ENCODE measurements at places on chromosomes 16 and 17. TPM values are rescaled to one million over a fixed set of nuclear protein-coding genes. Genes with fewer than 3 reads are reported as not detected.

Gene KLHL10
- total RNA-seq = not detected

Gene FBXO39
- 1.9 TPM for total RNA-seq

Gene LDHD
- 0.13 TPM for total RNA-seq

Gene TM4SF5
- not detected for total RNA-seq

Gene ABAT
- 2.9 TPM for total RNA-seq

Gene ABCA9
- not detected for total RNA-seq

Gene CBX2
- 16.5 TPM for total RNA-seq

Gene TMIGD1
- total RNA-seq = not detected

Gene KCNH4
- 0.05 TPM for total RNA-seq

Gene CFAP20
- 48.1 TPM for total RNA-seq

Gene TERB1
- not detected for total RNA-seq

Gene PDF
- 15.2 TPM for total RNA-seq

Gene CRHR1
- not detected for total RNA-seq

Gene C1QTNF8
- total RNA-seq = not detected

- DNase-seq = no peak
Measured at GRCh38 chr17:72206376-72206775, 85.6 kb downstream of the SOX9 start.

DNA sequence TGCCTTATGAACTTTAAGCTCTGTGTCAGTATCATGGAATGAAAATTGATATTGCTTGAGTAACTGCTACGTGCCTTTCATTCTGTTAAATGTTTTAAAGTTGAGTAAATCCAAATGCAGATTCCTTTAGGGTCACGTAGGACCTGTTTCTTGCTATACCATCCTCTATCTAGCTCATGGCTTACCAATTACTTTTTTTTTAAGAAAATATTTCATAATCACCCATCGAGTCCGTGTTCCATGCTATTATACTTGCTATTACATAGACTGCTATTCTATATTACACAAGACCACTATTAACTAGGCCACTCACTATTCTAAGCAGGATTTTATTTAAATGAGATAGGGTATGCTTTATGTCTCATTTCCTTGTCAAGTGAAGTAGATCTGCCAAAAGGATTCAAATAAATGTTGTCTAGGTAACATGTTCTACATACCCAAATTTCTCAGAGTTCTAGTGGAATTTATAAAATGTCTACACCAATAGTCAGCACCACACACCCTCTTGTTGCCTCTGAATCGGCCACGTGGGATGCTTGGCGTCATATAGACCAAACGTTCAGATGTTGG is 11.9 kb downstream of the ANKFN1 start:
- DNase-seq = no peak

GRCh38 chr17:12523244-12523643 is 142.4 kb upstream of the MYOCD start:
- DNase-seq = no peak

- DNase-seq = no peak
Measured at GRCh38 chr16:35492225-35492624, 2032.8 kb downstream of the TP53TG3F start.

- DNase-seq = no peak
Measured at GRCh38 chr17:14539801-14540200, 238.9 kb downstream of the HS3ST3B1 start.

DNA sequence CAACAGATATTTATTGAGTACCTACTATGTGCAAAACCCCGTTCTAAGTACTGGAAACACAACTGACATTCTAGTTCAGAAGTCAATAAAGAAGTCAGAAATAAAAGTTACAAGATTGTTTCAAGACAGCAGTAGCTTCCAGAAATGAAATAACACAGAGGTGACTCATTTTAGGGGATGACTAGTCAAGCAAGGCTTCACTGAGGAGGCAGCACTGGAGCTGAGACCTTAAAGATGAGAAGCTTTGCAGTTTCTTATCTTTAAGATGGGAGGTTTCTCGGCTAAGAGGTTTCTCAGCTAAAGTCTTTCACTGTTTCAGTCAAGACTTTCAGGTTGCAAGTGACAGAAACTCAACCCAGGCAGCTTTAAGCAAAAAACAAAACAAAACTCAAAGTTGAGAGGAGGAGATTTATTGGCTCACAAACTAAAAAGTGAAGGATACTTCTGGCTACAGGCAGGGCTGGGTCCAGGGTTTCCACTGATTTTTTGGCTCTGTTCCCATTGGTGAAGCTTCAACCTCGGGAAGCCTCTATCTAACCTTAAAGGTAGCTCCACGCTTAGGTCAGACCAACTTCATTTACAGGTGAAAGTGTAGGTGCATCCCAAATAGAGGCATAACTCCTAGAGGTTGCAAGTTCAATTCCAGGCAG is 7.4 kb upstream of the MMP2 start:
- no peak for DNase-seq

GRCh38 chr16:14020141-14020540 is 51.0 kb upstream of the MRTFB start:
- DNase-seq = no peak

GRCh38 chr16:53457670-53458069 is 23.4 kb downstream of the RBL2 start:
- DNase-seq = peak; percentile 91

DNA sequence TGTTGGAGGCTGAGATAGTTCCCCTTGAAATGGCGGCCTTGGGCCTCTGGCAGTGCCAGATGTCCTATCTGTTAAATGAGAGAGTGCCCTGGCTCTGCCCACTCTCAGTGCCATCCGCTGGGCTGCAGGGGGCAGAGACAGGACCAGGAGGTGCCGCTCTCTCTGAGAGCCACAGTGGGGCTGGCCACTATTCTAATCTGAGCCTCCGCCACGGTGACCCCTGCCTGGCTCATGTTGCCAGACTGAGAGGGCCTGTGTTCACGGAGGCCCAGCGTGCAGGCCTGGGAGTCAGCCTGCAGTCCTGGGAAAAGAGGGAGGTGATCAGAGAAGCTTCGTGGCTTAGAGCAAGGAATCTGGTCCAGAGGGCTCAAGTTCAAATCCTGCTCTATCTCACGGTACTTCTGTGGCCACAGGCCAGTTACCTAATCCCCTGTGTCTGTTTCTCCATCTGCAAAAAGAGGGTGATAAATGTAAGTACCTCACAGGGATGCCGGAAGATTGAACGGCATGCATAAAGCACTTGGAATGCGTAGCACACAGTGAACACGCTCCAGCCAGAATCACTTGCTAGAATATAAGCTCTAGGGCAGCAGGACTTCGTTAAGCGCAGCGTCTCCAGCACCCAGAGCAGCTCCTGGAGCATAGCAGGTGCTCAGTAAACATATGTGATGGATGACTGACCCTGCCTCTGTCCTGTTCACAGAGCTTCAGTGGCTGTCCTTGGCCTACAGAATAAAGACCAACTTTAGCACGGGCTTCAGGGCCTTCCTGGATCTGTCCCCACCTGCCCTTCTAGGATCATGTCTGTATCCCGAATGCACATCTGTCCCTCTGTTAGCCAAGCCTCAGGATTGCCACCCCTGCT is 6.3 kb downstream of the ATP2A3 start:
- no peak for DNase-seq

GRCh38 chr17:13024526-13025257 is 6.9 kb upstream of the ELAC2 start:
- DNase-seq = peak; percentile 69

- no peak for DNase-seq
Measured at GRCh38 chr16:77849646-77850258, 61.4 kb downstream of the VAT1L start.

GRCh38 chr16:55539049-55539448 is 27.4 kb upstream of the CAPNS2 start:
- DNase-seq = no peak

DNA sequence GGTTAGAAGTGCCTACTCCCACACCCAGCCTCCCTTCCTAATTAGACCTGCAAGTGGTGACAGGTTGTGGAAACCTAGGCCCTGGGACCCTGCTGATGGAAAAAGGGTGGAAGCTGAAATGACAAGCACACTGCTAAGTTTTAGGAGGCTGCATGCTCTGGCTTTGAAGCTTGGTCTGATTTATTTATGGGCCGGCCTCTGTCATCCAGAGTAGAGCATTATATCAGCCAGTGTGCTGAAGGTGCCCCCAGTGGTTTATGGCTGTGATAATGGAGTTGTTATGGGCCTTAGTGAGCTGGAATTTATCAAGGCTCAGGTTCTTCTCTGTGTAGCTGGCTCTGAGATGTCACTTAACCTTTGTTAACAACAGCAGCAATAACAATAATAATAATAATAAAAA is 142.6 kb downstream of the UTP18 start:
- no peak for DNase-seq

DNA sequence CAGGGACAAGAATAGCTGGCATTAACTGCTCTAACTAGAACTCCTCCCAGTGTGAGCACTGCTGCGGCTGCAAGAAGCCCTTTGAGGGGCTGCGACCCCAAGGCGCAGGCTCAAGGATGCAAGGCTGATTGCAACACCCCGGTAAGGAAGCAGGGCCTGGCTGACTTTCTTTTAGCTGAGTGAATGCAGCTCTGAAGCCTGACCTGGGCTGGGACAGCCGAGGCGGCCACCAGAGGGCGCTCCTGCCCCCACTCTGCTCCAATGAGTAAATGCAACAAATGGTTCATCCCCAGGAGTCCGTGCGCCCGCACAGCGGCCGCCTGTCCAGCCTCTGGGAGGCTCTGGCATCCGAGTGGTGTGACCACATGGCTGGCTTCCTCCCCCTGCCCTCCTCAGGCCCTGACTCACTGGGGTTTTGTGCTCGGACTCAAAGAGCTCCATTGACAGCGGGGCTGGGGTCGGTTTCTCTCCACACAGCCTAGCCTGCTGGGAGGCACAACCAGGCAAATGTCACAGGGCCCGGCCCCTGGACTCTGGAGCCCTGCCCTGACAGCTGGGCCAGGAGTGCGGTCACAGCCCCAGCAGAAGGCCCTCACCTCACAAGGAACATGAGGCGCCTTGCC is at the start of gene SMIM5:
Gene SMIM5, plus strand, starts transcription at position 572 of the 623 bp plus-strand sequence. CDS start 6,768 bp downstream, outside the sequence.
- peak; percentile 88 for DNase-seq

DNA sequence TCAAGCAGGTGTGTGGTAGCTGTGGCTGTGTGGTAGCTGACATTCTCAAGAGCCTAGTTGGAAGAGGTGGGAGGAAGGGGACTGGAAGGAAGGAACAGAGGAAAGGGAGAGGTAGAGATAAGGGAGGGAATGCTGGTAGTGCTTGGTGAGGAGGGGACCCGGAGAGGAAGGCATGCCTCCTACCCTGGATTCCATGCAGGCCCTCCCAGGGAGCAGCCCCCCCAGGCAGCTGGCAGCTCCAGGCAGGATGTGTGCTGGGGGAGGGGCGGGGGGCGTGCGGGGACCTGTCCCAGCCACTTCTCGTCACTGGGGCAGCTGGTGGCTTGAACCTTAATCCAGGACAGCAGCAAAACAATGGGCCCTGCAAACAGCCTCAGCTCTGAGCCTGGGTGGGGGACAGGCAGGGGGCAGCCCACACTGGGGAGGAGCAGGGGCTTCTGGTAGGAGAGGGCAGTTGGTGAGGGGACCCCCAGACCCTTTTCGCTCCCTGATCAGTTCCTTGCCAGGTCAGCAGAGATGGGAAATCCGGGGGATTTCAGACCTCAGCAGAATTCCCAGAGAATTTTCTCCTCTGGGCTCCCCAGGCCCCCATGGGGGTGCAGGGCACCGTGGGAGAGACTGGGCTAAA is 27.1 kb downstream of the ARHGAP23 start:
- DNase-seq = no peak

- no peak for DNase-seq
Measured at GRCh38 chr16:79404571-79404970, 196.0 kb downstream of the MAF start.

DNA sequence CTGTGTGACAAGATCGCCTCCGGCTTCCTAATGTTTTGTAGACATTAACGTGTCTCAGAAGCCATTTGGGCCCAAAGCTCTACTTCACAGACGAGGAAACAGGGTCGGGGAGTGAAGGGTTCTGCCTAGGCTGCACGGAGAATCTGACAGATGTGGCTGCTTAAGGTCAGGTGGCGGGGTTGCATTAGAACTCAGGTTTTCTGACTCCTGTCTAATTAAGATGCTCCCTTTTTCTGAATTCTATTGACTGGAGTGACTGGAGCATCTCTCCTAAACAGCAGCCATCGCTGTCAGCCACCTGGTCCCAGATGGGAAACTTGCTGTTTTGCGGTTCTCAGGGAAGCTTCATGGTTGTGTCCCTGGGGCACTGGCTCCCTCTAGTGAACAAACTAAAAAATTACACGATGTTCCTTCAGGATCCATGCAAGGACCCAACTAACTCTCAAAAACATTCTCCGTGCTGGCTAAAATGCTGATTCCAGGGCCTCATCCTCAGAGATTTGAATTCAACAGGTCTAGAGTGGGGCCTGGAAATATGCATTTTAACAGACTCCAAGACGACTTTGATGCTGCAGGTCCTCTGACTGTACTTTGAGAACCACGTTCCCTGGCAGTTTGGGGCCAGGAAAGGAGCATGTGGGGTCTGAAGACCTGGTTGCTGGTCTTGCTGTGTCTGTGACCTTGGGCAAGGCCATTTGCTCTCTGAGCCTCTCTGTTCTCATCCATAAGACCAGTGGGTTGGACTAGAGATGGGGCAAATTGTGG is 117.4 kb downstream of the IRF8 start:
- peak; percentile 50 for DNase-seq

GRCh38 chr16:12411516-12411915 is 392.2 kb downstream of the CPPED1 start:
- no peak for DNase-seq

DNA sequence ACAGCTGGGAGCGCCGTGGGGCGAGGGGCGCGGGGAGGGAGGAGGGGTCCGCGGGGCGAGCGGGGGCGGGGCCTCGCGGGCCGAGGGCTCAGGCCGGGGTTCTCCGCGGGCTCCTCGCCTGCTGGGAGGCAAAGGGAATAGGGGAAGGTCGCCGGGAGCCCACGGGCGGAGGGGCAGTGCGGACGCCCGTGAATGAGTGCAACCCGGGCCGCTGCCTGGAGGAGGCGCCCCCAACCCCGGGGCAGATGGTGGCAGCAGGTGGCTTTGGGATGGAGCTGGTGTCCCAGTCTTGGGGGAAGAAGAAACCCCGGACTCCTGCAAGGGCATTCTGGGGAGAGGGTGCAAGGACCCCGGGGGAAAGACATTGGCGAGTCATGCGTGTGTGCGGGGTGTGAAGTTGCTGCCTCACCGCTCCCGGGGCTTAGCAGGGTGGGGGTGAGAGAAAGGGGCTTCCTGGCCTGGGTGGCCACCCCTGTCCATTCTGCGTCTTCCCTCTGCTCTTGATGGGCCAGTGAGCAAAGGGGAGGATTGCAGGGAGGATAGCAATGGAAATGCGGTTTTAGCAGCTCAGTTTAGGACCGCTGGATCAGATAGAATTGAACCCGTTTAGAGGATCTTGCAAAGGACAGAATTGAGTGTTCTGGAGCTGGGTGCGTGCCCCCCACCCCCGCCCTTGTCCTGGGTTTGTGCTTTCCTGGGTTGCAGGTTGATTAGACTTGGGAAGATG is 526 bp downstream of the KIAA0513 start:
- peak; percentile 39 for DNase-seq

GRCh38 chr17:28841901-28842281 is 699 bp downstream of the FAM222B start:
- DNase-seq = peak; percentile 28

- peak; percentile 71 for DNase-seq
Measured at GRCh38 chr17:81510785-81511553, 1.6 kb downstream of the ACTG1 start.

DNA sequence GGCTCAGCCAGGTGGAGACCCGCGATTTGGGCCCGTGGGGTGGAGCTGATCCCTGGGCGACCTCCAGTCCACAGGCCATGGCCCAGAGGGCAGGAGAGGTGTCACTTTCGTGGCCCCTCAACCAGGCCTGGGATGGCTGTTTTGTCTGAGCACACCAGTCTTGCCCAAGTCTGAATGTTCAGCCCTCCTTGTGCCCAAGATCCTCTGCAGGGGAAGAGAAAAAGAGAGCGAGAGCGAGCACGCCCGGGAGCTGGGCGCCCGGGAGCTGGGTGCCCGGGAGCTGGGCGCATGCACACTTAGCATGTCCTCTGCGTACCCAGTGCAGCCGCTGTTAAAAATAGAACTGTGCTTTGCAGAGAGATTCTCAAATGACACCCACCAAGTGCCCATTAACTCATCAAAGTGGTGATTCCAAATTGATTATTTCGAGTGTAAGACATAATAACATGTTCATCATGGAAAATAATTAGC is 403.3 kb upstream of the TNRC6C start:
- no peak for DNase-seq

Data from activated CD8-positive, alpha-beta T cell treated with anti-CD3 and anti-CD28 coated beads, Interleukin-2, amount 10 ng/mL, durations not matched to agents 7 days and 5 days (primary cell).